ENCODE measurements at places on chromosomes 1 and 21.

GRCh38 chr1:245255783-245256182, 101.0 kb downstream of the KIF26B start:
- DNase-seq = no peak

DNA sequence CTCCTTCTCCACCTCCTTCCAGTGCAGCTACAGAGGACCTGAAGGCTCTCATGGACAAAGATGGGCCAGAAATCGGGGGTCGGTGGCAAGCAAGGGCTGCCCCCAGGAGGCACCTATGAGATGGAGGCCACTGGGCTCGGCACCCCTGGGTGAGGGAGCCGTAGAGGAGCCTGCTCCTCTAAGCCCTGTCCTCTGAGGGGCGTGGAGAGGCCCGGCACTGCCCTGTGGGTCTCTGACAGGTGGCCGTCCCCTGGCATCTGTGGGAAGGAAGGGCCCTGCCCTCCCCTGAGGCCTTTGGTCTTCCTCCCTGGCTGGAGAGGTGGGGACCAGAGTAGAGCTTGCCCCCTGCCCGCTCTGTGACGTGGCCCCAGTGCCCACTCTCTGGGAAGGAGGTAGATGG, 30.9 kb downstream of the PRDM16 start:
- no peak for DNase-seq

GRCh38 chr1:58901008-58901407, 117.2 kb upstream of the JUN start:
- DNase-seq = no peak

DNA sequence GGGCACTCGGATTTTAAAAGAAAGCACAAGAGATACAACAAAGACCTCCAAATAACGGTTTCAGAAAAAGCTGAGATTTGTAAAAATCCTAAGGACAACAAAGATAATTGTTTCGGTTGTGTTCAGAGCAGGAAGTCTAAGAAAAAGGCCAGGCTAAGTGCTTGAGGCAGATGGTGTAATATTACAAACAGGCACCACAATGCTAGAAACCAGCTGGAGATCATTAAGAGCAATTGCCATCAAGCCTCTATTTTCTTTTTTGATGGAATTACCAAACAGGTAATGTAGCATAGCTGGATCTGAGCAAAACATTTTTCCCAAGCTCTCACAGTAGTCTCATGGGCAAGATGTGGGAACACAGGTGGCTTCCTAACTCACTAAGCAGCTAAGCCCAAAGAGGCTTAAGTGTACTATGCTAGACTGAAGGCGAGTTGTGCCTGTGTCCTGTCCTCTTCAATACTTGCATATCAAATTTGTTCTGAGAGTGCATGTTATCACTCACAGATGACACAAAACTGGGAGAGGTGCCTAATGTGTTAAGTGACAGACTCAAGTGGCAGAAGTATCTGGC, 161.6 kb downstream of the GLUL start:
- peak; percentile 100 for DNase-seq

DNA sequence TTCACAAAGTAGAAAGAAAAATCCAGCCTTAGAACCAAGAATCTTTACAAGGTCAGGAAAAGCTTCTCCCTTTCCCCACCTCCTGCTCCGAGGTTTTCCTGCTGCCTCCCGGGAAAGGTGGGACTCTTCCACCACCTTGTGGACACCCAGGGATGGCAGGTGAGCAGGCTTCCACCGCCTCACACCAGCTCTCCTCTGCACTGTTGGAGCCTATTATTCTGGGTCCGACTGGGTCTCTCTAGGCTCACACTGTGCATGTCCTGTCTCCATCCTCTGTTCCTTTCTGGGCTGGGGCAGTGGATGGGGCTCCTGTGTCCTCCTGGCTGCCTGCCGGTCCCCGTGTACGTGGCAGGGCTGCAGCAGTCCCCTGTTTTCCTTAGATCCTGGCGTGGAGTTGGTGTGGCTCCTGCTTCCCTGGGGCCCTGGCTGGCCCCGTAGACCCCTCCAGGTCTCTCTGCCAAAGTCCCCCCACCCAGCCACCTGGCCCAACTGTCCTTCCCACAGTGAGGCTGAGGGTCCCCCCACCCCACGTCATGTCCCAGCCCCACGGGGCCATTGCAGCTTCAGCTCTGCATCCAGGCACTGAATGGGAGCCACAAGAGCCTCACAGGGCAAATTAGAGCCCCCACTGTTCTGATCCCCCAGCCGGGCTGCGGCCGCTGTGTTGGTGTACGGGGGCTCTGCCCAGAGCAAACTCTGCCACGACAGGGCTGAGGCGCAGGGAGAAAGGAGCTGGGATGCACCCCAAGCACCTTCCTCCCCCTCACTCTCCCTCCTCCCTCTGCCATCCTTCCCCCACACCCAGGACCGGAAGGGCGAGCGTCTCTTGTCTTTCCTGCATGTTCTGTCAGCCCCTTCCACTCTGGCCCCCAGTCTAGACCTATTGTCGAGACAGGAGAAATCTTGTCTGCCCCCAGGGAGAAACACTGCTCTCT, 3.3 kb upstream of the SLC45A1 start:
- peak; percentile 32 for DNase-seq

DNA sequence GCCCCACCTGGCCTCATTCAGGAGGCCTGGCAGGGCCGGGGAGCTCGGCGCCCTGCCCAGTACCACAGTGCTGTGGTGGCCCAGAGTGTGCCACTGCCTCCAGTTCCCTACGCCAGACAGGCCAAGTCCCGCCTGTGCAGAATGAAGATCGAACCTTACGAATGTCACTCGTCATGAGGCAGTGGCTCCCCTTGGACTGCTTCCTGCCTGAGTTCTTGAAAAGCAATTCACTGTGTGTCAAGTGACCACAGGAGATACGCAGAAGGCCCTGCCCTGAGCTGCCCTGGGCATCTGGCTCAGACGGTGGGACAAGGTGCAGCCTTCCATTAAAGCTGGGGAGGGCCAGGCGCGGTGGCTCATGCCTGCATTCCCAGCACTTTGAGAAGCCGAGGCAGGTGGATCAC, 49.6 kb upstream of the LRP8 start:
- DNase-seq = no peak

DNA sequence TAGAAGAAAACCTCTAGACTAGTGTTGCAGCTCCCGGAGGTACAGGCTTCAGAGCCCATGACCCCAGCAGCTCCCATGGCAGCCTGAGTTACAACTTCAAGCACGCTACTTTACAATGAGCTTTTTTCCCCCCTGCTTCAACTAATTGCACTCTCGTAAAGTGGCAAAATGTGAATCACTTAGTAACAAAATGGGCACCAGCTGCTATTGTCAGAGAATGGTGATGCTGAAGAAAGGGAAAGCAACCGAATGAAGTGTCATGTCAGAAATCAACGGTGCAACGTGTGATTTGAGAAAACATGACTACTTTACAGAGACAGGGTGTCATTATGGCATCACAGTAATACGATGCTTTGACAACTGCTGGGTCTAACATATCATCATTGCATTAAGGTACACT, 40.5 kb downstream of the ESRRG start:
- DNase-seq = no peak

- DNase-seq = peak; percentile 70
Observed at GRCh38 chr1:93629101-93630059, 52.3 kb downstream of the BCAR3 start.

GRCh38 chr21:29298348-29299045, at the start of gene BACH1:
TSS of gene BACH1 (plus strand) at chr21:29298922. CDS start at chr21:29321281, 22,359 bp downstream.
- DNase-seq = peak; percentile 20

GRCh38 chr1:160618327-160618726, 28.5 kb downstream of the SLAMF1 start:
- DNase-seq = no peak

DNA sequence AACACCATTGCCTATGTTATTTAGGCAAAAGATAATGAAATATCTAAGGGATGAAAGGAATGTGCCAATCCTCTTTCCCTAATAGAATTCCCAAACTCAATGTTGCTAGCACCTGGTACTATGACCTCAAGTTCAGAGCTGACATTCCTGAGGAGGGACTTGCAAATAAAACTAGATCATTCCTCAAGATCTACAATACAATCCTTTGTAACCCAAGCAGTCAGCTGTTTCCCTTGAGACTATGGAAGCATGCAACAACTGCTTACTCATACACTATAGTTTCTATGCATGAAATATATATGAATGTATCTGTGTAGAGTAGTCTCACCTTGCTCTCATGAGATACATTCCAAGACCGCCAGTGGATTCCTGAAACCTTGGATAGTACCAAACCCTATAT, 65.0 kb downstream of the ABL2 start:
- no peak for DNase-seq

- no peak for DNase-seq
Observed at GRCh38 chr1:109796484-109797302, 33.0 kb upstream of the EPS8L3 start.

GRCh38 chr1:59266180-59266926, 30.5 kb upstream of the FGGY start:
- no peak for DNase-seq

DNA sequence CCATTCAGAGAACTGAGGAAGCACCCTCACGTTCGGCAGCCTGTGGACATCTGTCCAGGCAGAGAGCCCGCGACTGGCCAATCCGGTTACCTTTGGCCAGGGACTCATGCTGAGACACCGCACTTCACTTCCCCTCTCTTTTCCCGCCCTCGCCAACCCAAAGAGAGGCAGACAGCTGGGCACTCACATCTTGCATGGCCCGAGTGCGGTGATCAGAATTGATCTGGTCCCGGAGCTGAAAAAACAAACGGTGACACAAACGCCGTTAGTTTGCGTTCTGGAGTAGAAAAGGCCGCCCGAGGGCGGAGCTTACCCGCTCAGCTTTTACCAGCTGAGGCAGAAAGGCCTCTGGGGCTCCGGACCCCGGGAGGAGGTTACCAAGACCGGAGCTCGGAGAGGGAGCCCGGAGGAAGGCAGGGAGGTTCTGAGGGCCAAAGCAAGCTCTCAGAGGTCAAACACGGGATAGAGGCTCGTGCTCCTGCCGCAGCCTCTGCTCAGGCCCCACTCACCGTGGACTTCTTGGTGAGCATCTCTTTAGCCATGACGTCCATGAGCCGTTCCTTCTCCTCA, 376 bp downstream of the SF3A3 start:
- DNase-seq = no peak

DNA sequence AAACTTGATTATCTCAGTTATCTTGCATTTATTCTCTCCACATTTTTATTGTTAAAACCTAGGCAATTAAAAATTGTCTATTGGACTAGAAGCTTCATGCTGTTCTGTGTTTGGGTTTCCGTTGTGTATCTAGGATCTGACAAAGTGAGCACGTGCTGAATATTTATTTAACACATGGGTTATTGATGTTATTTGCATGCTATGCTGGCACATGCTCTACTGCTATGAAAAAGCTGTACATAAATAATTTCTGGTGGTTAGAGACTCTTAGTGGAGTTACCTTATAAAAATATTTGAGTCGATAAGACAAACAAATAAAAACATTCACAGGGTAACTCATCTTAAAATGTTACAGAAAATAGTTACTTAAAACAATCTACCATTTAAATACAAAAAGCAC, 1769.7 kb downstream of the MRPL39 start:
- DNase-seq = no peak

DNA sequence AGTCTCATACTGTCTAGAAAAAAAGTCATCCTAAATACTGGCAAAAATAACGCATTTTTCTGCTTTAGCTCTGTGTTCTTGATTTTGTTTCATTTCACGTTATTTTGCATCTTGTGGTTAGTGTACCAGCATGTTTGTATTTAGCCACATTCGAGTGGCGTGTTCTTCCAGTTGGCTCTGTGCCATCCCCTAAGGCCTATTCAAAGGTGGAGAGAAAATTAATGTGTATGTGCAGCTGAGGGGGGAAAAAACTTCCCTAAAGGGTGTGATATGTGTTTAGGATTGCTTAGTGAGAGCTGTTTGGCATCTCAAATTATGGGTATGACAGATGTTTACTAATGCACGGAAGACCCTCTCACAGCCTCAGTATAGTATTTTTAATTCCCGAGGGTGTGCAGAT, 12.1 kb downstream of the DNAJC16 start:
- DNase-seq = no peak

DNA sequence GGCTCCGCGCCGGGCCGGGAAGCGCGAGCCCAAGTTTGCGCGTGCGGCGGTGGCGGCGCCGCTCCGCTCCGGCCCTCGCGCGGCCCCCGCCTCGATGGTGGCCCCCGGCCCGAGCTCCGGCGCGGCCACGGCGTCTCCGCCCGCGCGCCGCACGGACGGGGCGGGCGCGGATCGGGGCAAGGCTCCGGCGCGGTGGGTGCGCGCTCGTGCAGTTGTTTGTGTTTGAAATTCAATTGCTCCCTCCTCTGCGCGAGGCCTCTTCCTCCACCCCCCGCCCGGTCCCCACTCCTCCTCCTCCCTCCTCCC, at the start of gene HDGF:
HDGF (minus strand) TSS at position 225 of the 306 bp plus-strand sequence. CDS start 246 bp downstream, outside the sequence.
- no peak for DNase-seq

GRCh38 chr1:29962831-29963247, 726.5 kb downstream of the PTPRU start:
- DNase-seq = no peak

DNA sequence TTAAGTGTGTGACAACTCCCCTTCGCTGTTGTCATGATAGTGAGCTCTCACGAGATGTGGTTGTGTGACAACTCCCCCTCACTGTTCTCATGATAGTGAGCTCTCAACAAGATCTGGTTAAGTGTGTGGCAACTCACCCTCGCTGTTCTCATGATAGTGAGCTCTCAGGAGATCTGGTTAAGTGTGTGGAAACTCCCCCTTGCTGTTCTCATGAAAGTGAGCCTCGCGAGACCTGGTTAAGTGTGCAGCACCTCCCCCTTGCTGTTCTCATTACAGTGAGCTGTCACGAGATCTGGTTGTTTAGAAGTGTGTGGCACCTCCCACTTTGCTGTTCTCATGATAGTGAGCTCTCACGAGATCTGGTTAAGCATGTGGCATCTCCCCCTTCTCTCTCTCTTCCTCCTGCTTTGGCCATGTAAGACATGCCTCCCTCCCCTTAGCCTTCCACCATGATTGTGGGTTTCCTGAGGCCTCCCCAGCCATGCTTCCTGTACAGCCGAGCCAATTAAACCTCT, 25.1 kb upstream of the LSS start:
- DNase-seq = no peak

DNA sequence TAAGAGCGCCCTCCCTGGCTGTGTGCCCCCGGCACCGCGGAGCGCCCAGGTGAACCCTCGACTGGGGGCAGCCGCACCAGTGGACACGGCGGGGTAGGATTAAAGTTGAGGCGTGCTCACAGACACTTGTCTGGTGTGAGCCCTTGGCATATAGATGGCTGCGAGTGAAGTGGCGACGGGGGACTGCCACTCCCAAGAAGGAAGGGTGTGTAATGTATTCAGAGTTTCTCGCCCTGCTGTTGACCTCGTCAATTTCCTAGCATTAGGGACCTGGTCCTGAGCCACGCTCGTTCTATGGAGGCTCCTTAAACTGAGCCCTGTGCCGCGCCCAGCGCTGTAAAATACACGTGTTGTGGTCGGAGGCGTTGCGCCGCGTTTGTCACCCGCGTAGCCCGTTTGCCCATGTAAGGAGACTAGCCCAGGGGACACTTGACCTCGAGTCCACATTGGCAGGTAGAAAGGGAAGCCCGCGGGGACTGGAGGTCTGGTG, 554 bp downstream of the EVA1C start:
- no peak for DNase-seq

- DNase-seq = peak; percentile 80
Observed at GRCh38 chr1:82162486-82163420, 362.0 kb downstream of the ADGRL2 start.

GRCh38 chr1:203089651-203090045, 3.8 kb upstream of the MYOG start:
- DNase-seq = no peak

- DNase-seq = no peak
Observed at GRCh38 chr1:54252371-54252936, 52.5 kb downstream of the MRPL37 start.

All from NCI-H187 treated with DMSO at 0.1 percent for 48 hours (cell line).